NCI-H2107 (cell line): ENCODE measurements at places on chromosomes 16 and 17.

- no peak for DNase-seq
These were observed 180.0 kb downstream of the BCAS3 start for GRCh38 chr17:60857556-60858080.

- no peak for DNase-seq
These were observed 2.9 kb upstream of the THRA start for GRCh38 chr17:40059729-40060475.

GRCh38 chr16:3816326-3816725, 64.2 kb downstream of the CREBBP start:
- no peak for DNase-seq

DNA sequence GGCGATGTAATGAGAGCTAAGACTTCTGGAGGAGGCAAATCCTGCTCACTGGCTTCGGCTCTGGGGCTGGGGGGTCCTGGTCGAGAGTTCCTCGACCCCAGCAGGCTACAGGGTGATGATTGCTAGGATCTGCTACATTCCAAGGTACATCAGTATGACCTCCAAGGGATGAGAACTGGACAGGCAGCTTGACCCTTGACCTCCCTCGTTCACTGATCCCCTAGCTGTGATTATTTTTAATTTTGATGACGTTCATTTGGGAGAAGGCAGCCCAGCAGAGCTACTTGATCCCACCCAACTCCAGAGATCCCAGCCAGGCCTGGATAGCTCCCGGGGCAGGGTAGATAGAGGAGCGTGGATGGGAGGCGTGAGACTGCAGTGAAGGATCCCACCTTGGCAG, 242.3 kb downstream of the MAF start:
- no peak for DNase-seq

DNA sequence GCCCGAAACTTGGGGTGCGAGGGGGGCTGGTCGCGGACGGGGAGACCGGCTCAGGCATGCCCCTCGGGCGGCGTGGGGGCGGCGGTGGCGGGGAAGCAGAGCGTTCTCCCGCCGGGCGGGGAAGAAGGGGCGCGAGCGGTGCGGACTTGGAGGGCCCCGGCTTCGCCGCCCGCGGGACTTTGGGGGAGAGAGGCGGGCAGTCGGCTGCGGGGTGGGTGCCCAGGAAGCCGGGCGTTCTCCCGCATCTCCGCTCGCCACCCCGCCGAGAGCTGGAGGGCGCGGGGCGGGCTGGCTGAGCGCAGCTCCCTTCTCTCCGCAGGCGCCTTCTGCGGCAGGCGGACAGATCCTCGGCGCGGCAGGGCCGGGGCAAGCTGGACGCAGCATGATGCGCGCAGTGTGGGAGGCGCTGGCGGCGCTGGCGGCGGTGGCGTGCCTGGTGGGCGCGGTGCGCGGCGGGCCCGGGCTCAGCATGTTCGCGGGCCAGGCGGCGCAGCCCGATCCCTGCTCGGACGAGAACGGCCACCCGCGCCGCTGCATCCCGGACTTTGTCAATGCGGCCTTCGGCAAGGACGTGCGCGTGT, 772 bp downstream of the NTN1 start:
- DNase-seq = no peak

GRCh38 chr16:70561623-70562022, 38.0 kb downstream of the SF3B3 start:
- DNase-seq = no peak

DNA sequence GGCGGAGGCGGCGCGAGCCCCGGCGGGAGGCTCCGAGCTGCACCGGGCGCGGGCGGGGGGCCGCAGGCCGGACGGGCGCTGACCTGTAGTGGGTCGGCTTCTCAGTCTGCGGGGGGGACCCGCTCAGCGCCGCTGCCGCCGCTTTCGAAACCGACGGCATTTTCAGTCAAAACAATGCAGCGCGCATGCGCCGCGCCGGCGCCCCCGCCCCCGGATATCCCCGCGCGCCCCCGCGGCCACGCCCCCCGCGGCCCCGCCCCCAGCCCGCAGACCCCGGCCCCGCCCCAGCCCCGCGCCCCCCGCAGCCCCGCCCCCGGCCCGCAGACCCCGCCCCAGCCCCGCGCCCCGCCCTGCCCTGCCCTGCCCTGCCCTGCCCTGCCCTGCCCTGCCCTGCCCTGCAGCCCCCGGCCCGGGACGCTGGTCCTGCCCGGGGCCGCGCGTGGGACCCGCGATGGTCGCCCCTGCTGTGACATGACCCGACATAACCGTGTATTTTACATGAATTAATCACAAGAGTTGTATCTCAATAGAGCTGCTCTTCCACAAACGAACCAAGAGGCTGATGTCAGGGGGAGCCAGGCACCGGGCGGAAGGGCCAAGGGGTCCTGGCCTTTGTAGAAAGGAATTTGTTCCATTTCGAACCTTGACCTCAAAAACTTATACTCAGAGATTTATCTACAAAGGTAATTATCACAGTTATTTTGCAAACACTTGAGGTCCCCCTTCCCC, at the start of gene UNKL:
TSS of gene UNKL (minus strand) at position 173 of the 729 bp plus-strand sequence. CDS start at position 160, 13 bp downstream.
- DNase-seq = no peak

DNA sequence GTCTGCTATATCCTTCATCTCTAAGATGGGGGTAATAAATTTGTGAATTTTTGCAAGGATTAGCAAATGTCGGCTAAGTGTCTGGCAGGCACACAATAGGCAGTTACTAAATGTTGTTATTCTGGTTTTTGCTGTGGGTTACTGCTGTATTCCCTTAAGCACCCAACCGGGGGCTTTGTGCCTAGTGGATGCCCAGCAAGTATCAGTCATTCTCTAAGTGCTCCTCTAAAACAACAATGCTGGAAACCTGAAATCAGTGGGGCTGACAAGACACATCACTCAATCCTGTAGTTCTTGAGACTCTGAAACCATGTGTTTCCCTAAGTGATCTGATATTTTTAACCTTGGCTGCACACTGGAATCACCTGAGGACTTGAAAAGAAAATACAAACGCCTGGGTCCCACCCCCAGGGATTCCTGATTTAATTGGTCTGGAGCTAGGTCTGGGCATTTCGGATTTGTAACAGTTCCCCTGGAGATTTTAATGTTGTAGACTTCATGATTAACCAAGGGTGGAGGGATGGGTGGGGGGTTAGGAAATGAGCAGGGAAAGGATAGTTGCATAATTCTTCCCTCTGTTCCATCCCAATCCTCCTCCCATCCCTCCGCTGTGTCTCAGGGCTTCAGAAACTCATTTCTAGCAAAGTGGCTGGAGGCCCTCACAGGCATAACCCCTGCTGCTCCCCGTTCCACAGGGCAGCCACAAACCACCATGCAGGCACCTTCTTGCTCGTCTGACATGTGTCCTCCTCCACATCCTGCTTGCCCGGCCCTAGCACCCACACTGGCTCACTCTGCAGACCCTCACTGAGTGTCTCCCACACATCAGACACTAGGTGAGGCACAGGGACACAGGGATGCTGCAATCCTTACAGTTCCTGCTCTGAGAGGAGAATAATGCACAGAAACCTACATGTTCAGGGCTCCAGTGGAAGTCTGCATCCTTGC, 61.7 kb upstream of the LYRM9 start:
- no peak for DNase-seq

DNA sequence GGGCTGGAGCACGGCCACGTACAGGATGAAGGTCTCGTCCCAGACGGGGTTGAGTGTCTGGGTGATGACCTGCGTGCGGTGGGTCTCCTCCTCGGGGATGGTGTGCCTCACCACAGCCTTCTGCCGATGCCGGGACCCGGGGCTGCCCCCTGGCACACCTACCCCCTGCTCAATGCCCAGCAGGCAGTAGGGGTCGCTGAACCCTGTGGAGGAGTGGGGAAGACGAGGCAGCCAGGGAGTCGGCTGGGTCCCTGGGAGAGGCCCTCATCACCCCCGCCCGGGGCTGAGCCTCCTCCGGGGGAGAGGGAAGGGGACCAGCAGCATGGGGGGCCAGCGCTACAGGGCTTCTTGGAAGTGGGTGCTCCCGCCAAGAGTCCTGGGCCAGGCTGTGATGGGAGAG, 1.8 kb downstream of the UNC13D start:
- no peak for DNase-seq

DNA sequence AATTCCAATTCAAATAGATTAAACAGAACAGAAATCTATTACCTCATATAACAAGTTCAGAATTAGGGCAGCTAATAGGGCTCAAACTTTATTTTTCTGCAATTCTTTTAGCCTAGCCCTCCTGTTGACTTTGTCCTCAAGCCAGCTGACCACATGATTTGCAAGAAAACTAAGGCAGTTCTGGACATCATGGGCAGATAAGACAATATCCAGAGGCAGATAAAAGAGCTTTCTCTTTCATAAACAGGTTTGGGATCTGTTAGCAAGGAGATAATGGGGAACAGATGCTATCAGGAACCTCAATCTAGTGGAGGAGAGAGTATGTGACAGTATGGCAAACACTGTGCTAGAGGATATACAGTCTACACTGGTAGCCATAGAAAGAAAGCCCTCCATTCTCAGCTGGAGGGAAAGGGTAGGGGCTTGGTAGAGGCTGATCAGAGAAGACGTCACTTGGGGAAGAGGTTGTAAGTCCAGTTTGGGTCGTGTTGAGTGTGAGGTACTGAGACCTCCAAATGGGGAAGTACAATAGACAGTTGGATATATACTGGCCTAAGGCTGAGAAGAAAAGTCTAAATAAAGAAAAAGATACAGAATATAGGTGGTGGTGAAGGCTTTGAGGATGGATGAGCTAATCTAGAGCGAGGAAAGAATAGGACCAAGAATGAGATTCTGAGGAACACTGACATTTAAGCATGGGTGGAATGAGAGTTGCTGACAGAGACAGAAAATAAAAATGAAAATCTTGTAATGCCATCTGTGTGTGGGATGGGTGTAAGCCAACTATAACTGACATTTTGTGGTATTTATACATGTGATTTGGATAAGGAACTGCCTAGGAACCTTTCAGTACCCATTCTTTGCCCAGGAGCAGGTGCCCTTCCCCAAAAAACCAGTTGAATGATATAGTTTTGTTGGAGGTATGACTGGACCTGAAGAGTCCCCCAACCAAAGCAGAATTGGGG, 67.4 kb downstream of the CYB561 start:
- no peak for DNase-seq

DNA sequence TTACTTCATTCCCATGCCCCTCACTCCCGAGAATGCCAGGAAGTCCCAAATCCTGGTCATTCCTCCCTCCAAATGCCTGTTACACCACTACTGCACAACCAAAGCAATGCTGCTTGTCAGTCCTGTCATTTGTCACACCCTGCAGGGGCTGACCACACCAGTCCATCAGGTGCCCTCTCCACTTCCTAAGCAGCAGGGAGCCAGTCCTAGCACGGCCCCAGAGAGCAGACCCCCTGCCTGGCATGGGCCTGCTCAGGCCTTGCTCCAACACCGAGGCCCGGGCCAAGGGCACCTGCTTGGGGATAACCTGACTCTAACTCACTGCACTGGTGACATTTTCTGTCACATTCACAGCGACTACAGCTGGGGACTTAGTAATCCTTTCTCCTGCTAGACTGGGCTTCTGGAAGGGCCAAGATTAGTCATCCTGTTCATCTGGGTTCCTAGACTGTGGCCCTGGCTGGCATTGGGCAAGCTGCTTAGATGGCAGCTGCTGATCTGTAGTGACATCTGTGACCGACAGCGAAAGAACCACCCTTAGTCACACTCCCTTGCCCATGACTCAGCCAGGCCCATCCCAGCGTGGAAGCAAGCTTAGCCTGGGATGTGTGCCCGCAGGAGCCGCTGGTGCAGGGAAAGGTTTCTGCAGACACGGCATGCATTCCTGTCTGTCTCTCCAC, 5.4 kb downstream of the ALYREF start:
- DNase-seq = no peak

GRCh38 chr17:39716879-39717536, 13.3 kb downstream of the MIEN1 start:
- DNase-seq = no peak

GRCh38 chr17:62064791-62065563, at the start of gene MED13:
TSS of gene MED13 (minus strand) at chr17:62065278. CDS start at chr17:62065205, 73 bp downstream.
- no peak for DNase-seq

GRCh38 chr16:74094514-74094913, 202.1 kb upstream of the PSMD7 start:
- no peak for DNase-seq

GRCh38 chr17:9104370-9105041, 83.2 kb downstream of the NTN1 start:
- no peak for DNase-seq

- DNase-seq = no peak
These were observed 89.7 kb downstream of the MARCHF10 start for GRCh38 chr17:62718429-62718828.

GRCh38 chr17:44006598-44007345, 2.4 kb downstream of the NAGS start:
- peak; percentile 67 for DNase-seq

GRCh38 chr16:29643596-29643995, 19.5 kb upstream of the SPN start:
- no peak for DNase-seq

DNA sequence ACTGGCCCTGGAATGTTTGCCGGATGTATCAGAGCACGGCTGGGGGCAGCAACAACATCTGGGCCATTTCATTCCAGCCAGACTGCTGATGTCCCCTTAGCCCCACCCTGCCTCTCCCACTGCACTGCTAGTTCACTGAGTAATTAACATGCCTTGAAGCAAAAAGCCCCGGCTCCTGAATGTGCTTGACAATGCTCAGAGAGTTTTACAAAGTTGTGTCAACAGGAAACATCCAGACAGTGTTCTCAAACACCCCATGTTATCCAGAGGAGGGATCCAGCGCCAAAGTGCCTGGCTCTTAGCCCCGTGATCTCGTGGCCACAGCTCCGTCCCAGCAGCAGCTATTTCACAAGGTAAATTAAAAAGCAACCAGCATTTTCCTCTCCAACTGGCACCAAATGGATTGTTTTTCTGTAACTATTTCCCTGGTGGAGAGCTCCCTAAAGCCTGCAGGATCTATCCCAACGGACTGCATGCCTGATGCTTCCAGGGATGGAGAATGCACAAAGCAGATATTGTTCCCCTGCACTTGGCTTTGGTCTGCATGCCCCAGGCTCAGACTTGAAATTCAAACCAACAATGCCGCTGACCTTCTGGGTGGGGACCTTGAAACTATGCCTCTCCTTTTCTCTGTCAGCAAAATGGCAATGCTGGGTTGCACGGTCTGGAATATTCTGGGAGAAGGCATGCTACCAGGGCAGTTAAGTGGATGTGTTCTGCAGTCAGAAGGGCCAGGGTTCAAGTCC, 115.6 kb upstream of the CDH5 start:
- no peak for DNase-seq

GRCh38 chr17:7932483-7932891, 481 bp downstream of the CNTROB start:
- DNase-seq = no peak

GRCh38 chr17:13476720-13477119, 125.0 kb downstream of the HS3ST3A1 start:
- no peak for DNase-seq

- DNase-seq = no peak
These were observed 100.4 kb downstream of the METRNL start for GRCh38 chr17:83179811-83180210.

DNA sequence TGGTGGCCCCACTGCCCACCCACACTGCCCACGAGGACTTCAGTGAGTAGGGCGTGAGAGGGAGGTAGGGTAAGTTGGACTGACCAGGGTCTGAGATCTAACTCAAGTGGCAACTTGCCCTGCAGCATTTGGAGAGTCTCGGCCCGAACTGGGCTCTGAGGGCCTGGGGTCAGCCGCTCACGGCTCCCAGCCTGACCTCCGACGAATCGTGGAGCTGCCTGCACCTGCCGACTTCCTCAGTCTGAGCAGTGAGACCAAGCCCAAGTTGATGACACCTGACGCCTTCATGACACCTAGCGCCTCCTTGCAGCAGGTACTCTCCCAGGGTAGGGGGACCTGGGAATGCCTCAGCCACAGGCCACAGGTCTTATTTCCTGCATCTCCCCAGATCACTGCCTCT, 5.2 kb upstream of the NRN1L start:
- no peak for DNase-seq
